Right renal cortex interstitium (tissue), 3 donors: ENCODE measurements at places on chromosomes 3 and 15. TPM values are rescaled to one million over a fixed set of nuclear protein-coding genes. Genes with fewer than 3 reads are reported as not detected.

ARID3B gene
- polyA plus RNA-seq, result 11.4 TPM

CTXN2 gene
- not detected for polyA plus RNA-seq

DNA sequence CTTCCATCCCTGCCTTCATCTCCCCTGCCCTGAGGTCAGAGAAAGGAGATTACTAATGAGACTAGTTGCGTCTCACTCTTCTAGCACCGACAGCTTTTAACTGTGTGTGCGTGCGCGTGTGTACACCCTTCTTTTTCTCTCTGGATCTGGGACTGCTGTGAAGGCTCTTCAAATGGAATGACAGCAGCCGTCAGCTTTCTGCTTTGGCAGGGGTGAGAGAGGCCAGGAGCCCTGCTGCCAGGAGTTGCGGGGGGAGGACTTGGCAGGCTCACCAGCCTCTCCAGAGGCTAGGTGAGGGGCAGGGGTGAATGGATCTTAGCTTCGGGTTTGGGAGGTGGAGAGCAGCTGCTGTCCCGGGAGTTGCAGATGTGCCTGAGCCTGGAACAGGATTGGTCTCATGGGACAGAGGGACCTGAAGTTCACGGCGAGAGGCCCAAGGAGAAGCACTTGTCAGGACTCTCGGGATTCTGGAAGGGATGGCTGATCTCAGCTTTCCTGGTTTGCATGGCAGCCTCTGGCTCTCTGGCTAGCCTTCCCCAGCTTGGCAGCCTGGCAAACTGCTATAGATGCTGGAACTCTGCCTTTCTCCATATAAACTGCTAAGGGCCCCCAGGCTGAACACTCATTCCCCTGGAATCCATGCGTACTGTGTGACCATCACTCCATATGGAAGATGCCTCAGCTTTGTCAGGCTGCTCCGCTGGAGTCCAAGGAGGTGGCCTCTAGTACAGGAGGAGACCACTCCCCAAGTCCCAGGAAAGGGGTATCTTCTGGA is 16.6 kb downstream of the TEX264 start:
- no peak for DNase-seq

- no peak for DNase-seq
Observed at GRCh38 chr15:57041416-57041815, 123.0 kb downstream of the TCF12 start.

GRCh38 chr15:80010131-80010673 is 39.2 kb upstream of the BCL2A1 start:
- DNase-seq, result no peak

DNA sequence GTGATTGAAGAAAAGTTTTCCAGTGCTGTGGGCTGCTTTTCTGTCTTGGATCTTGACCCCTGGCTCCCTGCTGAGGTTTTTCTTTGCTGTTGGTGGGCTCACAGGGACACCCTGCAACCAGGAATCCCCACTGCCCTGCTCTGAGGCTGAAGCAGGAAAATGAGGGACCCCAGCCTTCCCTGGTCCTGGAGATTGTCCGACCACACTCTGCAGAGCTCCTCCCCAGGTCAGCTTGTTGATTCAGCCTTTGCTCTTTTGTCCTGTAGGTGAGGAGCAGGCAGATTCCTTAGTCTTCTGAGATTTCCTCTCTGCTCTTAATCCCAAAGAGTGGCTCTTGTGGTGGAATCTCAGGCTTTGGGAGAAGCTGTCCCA is 194.5 kb downstream of the RPLP1 start:
- DNase-seq, result no peak

DNA sequence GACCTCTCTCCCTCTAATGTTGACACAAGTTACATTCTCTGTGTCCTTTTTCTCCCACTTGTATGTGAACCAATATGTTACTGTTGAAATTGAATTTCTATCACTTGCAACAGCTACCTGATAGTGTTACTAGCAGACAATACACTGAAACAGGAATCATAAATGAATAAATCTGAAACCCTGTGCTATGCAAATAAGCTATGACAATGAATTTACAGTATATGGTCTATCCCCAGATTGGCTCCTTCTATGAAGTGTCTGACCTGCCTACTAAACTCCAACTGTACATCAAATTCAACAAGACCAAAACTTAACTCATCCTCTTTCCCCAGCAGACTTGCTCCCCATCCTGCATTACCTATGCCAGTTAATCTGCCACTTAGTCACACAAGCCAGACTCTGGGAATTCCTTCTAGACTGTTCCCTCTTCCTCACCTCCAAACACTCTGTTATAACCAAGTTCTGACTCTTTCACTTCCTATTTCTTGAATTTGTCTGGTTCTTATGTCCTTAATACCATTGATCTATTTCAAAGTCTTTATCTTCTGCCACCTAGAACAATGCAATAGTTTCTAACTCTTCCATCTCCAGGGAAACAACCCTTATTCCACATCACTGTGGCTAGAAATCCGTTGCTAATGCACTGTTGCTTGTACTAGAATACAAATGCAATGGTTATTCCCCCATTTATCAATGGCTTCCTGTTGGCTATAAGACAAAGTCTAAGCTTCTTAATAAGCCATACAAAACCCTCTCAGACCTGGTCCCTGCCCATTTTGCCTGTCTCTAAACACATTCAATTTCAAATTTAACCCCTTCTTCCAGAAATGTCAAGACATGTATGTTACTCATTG is 13.4 kb upstream of the ZNF639 start:
- no peak for DNase-seq

GP9 gene
- 0.89 TPM for polyA plus RNA-seq

- DNase-seq, result no peak
Observed at GRCh38 chr3:56929809-56930615, 128.3 kb upstream of the ARHGEF3 start.

GRCh38 chr15:101556273-101556672 is 66.8 kb upstream of the PCSK6 start:
- DNase-seq, result no peak

GRCh38 chr3:40779039-40779438 is 254.3 kb downstream of the ZNF621 start:
- DNase-seq, result no peak

- no peak for DNase-seq
Observed at GRCh38 chr15:71885390-71885789, 75.0 kb downstream of the NR2E3 start.

DNA sequence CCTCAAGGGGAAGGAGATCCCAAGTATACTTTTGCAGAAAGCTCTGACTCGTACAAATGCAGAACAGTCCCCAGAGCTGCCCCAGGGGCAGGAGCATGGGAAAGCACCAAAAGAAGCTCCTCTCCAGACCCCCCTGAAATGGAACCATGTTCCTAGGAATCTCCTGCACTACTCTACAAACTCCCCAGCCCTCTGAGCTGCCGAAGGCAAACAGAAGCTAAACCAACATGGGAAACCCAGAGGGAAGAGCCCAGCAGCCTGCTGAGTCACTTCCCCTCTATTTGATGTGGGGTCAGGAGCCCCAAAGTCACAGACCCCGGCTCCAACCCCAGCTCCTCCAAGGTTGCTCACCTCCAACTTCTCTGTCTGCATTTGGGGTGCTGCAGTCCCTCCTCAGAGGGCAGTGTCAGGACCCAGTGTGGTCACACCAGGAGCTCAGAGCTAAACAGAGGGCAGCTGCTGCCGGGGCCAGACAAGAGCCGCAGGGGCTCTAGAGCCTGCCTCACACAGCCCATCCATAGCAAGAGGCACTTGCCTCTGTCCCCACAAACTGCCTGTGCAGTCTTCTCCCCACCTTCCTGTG is 3.8 kb upstream of the PLXNA1 start:
- no peak for DNase-seq

DAPK2 gene
- 4.3 TPM for polyA plus RNA-seq

UROC1 gene
- polyA plus RNA-seq, result 0.11 TPM

DNA sequence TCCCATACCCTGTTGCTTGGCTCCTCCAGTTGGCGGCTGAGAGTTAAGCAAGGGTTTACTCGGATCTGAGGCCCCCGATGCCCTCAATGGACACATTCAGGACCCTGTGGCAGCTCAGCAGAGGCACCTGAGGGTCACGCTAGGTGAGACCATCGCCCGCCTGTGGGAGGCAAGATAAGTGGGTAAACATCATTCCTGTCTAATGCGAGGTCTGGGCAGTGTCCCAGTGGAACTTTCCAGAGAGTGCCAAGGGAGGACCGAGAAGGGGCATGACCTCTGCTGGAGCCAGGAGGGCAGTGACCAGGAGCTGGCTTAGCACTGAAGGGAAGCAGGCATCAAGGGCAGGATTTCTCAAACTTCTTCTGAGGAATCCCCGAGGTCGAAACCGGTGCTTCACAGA is 65.4 kb upstream of the SEC61A1 start:
- no peak for DNase-seq

DNA sequence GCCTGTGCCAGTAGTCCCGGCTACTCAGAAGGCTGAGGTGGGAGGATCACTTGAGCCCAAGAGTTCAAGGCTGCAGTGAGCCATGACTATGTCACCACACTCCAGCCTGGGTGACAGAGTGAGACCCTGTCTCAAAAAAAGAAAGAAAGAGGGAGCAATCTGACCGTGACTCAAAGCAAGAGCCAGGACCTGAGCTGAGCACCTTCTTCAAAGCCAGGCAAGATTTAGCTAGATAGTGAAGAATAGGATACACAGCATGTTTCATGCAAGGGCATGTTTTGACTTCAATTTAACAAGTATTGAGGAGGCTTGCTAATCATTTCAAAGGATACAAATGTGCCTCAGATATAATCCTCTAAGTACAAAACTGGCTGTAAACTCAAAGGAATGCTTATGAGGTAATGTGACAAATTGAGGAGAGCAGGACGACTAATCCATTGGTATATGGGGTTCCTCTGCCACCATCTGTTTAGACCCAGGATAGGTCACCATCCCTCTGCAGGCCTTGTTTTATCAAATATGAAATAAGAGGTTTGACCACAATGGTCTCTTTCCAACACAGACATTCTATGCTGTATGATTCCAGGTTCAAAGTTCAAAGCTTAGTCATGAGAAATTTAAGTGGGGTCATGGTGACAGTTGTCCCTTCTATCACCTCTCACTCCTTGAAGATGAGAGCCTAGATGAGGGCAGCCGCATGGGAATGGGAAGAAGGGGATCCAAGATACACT is 33.2 kb downstream of the RAB27A start:
- DNase-seq, result no peak

CNTN3 gene
- polyA plus RNA-seq, result 5.5 TPM

GRCh38 chr15:65783872-65784271 is 8.2 kb downstream of the DENND4A start:
- no peak for DNase-seq

DNA sequence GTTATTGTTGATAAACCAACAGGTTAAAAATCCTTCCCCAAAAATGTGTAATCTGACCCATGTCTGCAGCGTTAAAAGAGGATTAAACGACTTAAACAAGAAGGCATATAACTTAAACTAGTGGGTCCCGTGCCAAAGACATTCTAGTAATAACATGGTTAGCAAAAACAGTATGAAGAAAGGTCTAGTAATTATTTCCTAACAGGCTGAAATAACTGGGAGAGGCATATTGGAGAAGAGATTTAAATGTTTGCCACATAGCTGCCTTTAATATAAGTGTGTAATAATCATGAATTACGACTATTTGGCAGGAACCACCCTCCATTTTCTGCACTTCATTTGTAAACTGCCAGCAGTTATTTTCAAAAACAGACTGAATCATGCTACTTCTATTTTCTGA is 67.7 kb upstream of the CSPG5 start:
- DNase-seq, result no peak

- DNase-seq, result no peak
Observed at GRCh38 chr3:112642912-112643506, 2.1 kb upstream of the CCDC80 start.

DNA sequence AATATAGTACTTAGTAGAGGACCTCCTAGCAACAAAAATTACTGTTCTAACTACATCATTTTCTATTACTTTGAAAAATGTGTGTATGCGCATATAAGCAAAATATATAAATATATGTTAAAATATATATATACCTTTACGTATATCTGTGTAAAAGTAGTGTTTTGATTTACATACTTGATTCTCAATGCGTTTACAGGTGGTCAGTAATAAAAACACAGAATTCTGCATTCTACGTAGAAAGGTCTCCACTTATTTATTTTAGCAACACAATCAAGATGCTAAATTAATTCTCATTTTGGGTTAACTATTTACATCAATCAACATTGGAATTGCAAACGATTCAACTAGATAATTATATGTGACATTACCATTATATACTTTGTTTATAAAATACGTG is 158.0 kb downstream of the ATG7 start:
- no peak for DNase-seq

QRICH1 gene
- 89.5 TPM for polyA plus RNA-seq

KCNAB1 gene
- polyA plus RNA-seq, result 3.7 TPM

- no peak for DNase-seq
Observed at GRCh38 chr3:177598097-177598833, 401.0 kb upstream of the TBL1XR1 start.

PRR20G gene
- not detected for polyA plus RNA-seq

- no peak for DNase-seq
Observed at GRCh38 chr3:72296477-72297111, 511.6 kb upstream of the PROK2 start.

SST gene
- polyA plus RNA-seq, result not detected

DNA sequence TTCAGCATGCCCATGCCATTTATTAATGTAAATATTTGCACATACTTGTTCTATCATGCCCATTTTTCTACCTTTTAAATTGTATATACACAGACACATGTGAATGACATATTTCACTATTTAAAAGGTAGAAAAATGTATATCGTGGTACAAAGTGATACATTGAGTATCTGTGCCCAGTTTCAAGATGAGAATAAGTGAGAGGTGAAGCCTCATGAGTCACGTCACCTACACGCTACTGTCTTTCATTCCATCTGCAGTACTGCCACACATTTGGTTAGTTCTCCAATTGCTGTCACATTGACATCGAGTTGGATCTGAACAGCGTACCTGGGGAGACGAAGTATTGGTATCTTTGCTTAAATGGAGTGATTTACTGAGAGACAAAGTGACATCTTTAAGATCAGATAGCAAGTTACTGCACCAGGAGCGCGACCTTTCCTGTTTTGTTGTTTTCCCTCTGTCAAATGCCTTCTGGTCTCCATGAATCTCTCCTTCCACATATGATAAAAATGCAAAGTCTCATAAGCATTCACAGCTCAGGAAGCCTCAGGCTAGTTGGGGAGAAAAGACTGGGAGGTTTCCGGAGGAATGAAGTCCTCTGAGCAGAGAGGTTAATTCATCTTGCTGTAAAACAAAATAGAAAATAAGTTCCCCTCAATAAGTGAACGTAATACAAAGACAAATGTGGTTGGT is 12.0 kb downstream of the GREM1 start:
- DNase-seq, result no peak

GRCh38 chr15:62517541-62517940 is 352.5 kb upstream of the C2CD4B start:
- DNase-seq, result no peak
